ENCODE measurements at places on chromosomes 5 and 9.

DNA sequence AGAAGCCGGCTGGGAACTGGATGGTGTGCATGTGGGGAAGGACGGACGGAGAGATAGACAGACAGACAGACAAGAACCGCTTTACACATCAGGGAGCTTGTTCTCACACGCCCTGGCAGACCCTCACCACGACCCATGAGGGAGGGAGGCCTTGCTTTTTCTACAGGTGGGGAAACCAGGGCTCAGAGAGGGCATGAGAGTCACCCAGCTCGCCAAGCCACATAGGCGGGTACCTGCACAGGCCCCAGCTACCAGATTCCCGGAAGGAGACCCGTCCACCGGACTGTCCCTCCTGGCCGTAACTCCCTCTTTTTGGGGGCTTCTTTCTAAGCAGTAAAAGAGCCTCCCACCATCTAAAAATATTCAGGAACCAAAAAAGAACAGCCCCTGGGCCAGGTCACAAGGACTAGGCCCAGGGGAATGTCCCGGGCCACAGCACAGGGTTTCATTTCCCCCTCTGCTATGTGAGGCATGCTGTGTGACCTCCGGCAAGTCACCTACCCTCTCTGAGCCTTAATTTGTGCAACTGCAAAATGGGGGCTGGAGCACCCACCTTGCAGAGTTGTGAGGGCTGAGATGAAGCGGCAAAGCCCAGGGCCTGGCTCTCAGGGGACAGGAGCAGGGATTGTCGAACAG, 84.4 kb upstream of the SARDH start:
- DNase-seq, result no peak

- no peak for DNase-seq
These were observed 175.3 kb downstream of the RFK start for GRCh38 chr9:76218886-76219445.

DNA sequence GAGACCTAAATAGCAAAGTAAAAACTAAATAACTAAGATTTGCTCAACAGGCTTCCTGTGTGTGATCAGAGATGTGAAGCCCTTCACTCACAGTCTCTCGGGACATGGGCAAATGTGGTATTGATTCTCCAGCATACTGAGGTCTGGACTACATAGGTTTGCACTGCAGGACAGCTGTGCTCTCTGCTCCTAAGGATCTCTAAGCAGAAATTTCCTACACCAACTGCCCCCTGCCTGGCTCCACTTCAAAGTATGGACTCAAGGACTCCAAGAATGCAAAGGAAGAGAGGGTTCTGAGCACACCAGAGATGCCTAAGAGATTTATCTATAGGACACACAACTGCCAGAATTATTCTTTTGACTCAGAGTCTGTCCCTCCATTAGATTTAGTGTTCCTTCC, 487.2 kb downstream of the SEMA5A start:
- DNase-seq, result no peak

DNA sequence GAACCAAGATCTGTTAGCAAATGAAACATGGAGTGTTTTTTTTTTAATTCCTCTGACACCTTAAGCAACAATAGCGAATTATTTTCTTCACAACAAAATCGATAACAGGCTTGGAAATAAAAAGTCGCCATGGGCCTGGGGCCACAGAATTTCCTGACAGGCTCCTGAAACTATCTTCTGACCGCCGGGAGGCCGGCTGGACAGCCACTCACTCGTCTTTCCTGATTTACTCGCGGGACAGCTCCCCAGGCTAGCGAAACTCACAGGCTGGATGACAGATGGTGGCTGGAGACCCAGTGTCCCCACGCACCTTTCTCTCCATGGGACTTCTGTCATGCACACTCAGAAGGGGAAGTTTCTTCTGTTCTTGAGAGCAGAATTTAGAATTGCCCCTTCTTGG, 143.3 kb upstream of the IRX2 start:
- DNase-seq, result no peak

- no peak for DNase-seq
These were observed 163.4 kb downstream of the TLE4 start for GRCh38 chr9:79735023-79735779.

- no peak for DNase-seq
These were observed 12.2 kb downstream of the TSPAN17 start for GRCh38 chr5:176659512-176659839.

DNA sequence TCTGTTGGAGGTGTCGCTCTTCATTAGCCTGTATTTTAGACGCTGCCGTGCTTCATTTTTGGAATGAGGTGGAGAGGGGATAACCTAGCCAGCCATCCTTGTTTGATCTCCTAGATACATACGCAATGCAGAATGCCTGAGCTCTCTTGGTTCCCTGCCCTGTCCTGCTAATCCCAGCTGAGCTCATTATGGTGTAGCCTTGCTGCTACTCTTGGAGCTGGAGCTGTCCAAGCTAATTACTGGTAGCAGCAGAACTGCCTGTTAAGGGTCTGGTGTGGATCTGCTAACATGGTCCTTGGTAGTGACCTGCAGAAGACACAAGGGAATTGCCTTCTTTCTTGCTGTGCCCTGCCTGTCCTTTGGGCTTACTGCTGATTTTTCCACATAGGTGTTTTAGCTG, 207.9 kb downstream of the CNTLN start:
- DNase-seq, result no peak

DNA sequence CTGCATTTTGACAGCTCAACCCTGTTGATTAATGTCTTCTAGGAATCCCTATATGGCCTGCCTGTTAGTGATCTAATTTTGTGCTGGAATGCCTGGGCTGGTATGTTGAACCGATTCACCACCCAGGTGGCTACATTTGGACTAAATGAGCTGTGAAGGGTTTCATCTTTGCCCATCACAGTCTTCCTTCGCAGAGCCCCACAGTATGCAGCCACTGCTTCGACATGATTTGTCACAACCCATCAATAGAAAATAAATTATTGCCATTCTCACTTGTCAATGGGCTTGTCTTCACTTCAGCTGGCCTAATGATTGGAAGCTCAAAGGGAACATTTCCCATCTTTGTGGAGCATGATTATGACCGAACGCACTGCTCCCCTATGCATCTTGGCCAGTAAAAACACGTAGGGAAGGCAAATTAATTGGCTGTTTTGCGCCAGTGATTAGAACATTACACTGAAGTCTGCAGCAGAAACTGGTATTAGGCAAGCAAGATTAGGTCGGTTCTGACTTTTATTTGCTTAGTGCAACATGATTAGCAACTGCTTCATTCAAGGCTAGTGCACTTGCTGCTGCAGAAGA, 408.5 kb downstream of the KIAA0825 start:
- no peak for DNase-seq

DNA sequence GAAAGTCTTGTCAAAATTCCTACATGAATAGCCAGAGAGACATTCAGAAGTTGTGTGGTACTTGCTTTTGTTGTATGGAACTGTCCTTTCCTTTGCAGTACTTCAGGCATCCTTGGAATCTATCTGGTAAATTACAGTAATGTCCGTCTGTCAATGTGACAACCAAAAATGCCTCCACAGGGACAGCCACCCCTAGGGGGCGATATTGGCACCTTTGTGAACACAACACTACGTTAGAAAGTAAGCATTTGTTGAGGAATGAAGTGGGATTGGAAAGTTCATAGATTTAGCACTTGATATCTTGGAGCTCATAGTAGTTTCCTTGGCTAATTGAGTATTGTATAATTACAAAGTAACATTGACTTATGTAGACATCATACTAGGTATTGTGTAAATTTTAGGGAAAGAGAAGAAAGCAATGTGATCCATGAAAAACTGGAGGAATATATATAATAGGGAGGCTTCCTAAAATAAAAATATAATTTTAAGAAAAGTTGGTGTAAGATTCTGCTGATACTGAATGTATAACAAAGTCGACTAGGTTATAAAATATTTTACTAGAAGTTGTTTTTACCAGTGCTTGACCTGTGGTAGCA, 32.7 kb downstream of the TMEFF1 start:
- DNase-seq, result no peak

GRCh38 chr5:82931110-82931509, 146.1 kb downstream of the TMEM167A start:
- no peak for DNase-seq

DNA sequence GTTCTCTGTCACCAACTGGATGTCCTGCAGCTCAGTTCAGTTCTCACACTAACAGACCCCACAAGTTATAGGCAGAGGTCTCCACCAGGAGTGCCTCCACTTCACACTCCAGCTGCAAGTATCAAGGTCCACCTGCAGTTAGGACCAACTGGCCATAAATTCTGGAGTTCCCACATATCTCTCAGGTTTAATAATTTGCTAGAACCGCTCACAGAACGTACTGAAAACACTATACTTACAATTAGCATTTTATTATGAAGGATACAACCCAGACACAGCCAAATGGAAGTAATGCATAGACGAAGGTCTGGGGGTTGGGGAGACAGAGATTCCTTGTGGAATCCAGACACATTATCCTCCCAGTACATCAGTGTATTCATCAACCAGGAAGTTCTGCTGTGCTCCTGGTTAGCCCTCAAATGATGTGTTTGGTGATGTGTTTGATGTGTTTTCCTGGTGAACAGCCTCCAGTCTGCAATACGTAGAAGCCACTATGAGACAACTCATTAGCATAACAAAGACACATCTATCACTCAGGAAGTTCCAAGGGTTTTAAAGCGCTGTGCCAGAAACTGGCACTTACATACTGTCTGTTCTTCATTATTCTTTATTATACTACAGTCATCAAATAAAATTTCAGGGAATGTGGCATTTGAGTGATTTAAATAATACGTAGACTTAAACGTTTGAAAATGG, 25.4 kb downstream of the OGN start:
- no peak for DNase-seq

DNA sequence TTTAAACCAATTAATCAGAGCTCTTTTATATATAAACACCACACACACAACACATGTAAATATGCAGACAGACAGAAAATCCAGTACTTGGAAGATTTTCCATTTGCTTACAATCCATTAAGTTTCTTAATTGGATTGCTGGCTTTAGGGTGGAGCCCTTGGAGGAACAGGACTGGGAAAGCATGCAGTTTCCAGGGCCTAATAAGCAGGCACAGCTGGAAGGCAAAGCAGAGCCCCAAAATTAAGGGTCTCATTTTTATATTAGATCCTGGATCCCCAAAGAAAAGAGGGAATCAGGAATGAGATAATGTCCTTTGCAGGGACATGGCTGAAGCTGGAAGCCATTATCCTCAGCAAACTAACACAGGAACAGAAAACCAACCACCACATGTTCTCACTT, 13.1 kb upstream of the SMC2 start:
- no peak for DNase-seq

DNA sequence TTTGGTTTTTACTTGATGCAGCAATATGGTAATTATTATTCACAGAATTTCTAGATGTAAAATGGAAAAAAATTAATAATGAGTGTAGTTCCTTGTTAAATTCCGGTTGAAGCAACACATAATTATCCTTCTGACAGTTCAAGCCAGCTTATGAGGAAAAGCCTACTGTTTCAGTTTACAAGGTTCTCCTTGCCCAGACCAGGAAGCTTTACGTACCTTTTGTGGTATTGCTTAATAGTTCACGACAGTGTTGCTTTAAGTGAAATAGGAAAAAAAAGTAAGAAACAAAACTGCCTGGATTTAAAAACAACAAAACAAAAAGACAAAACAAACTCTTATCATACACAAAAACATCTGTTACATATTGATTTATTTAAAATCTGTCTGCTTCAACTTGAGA, 547.3 kb upstream of the C9orf72 start:
- no peak for DNase-seq

DNA sequence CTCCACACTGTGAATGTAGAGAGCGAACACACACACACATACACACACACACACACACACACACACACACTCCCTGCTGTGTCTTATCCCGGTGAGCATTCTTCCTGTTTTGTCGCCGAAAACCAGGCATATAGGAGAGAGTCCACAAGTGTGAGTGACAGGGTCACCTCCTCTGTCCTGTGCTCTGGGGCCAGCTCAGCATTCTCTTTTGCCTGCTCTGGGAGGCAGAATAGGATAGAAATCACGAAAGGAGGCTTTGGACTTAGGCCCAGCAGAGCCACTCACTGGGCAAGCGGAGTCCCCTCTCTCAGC, 3.0 kb downstream of the LAMC3 start:
- no peak for DNase-seq

DNA sequence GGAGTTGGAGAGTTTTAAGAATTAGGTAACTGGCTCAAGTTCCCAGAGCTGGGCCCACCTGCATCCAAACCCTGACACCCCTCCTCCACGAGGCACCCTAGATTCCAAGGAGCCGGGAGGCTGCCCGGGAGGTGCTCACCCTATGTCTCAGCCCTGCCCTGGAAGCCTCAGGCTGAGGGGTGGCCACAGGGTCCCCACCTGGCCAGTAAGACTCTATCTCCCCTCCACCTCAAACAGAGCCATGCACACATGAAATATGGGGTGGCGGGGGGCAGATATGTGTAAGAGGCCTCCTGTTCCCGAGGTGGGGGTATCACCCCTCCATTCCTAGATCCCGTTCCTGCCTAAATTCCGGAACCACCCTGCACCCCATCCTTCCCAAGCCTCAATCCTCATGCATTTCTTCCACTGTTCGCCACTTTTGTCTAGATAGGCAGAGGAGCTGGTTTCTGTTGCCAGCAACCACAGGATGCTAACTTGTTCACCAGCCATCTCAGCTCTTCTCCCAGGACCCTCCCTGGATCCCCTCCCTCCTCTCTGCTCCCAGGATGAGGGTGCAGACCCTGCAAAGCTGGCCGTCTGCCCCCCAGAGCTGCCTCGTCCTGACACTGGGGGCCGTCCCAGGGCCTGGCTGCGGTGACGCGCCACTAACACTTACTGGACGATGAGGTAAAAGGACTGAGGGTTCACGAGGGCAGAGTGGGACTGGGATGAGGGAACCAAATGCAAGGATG, 44.1 kb downstream of the COL23A1 start:
- no peak for DNase-seq

GRCh38 chr5:72702881-72703434, 113.5 kb upstream of the TNPO1 start:
- no peak for DNase-seq

DNA sequence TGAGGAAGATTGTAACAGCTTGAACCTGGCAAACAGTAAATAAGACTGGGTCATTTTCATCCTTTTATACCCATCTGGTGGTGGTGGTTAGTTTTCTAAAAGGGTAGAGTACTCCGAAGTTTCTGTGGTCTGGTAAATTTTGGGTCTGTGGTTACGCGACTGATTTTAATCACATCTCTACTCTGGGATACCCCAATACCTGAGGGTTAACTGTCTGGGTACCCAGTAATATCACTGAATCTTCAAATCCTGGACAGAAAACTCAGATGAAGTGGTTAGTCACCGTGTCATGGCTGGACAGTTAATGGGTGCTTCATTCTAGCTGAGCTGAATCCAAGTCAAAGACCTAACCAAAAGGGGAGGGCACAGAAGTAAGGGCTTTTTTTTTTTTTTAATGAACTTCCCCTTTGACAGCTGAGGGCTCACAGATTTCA, 474.2 kb downstream of the GADD45G start:
- DNase-seq, result no peak

DNA sequence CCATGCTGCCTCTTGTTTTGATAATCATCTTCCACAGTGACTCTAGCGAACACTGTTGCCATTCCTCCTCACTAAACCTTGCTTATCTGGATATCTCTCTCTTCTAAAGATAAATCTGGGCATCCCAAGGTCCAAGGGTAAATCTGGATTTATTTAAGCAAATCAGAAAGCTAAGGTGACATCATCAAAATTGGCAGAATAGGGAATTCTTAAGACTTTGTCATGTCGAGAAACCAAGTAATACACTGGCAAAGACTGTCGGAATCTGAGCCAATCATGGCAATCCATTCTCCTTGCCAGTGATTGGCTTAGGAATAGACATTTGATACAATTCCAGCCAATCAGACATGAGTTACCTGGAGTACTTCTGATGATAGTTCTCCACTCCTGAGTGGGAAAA, 362.7 kb upstream of the PTGER4 start:
- DNase-seq, result no peak

GRCh38 chr9:121819428-121820231, 168.2 kb downstream of the DAB2IP start:
- peak; percentile 40 for DNase-seq

GRCh38 chr5:41891066-41891707, 13.0 kb upstream of the RIMOC1 start:
- DNase-seq, result no peak
